ENCODE measurements at places on chromosomes 2 and 18.

- no peak for DNase-seq
These were observed 405.8 kb upstream of the CDH2 start for GRCh38 chr18:28582724-28583123.

DNA sequence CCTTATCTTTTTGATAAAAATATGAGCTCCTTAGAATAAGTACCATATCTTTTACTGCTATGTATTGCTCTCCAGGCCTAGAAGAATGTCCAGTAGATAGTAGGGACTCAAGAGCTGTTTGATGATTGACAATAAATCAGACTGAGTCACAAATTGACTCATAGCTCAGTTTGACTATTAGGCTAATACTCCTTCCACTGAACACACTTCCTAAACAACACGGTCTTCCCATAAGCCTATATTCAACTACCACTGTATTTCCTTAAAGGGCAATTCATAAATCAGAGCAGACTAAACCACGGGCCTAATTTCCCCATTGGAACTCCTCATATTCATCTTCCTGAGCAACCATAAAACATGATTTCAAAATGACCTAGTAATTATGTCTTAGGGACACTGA lies 258.5 kb downstream of the ALK start:
- DNase-seq = no peak

GRCh38 chr2:46967990-46968647 lies 52.5 kb upstream of the MCFD2 start:
- DNase-seq = peak; percentile 83

DNA sequence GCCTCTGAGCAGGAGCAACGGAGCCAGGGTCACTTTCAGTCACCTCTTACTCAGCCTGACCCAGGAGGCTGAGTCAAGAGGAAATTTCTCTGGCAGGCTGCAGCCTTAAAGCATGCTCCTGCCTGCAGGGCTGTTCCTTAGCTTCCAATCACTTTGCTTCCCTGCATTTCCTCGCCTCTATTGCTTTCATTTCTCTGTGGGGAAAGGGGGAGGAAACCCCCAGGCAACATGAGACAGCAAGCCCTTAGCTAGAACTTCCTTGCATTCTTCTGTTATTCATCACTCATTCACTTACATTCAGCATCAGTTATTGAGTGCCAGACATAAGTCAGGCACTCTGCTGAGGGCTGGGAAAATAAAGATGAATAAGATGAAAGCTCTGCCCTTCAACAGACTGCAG lies 13.0 kb downstream of the XDH start:
- DNase-seq = peak; percentile 78

DNA sequence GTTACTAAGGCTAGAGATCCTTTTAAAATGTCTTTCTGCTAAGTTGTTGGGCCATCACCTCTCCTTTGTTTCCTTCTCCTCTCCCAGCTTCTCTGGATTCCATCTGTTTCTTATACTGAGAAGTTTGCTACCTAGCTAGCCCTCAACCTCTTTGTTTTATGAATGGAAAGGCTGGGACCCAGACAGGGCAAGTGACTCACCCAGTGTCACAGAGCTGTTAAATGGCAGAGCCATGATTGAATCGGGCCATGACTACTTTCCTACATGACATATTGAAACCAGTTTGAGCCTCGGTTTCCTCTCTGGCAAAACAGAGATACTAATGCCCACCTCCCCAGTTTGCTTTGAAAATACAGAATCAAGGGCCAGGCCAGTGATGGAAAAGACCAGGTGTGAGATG lies 24.1 kb downstream of the REEP1 start:
- no peak for DNase-seq

GRCh38 chr2:27792759-27793158 lies 21.2 kb downstream of the MRPL33 start:
- no peak for DNase-seq

GRCh38 chr2:105746177-105747080 lies 1.7 kb downstream of the NCK2 start:
- DNase-seq = no peak

DNA sequence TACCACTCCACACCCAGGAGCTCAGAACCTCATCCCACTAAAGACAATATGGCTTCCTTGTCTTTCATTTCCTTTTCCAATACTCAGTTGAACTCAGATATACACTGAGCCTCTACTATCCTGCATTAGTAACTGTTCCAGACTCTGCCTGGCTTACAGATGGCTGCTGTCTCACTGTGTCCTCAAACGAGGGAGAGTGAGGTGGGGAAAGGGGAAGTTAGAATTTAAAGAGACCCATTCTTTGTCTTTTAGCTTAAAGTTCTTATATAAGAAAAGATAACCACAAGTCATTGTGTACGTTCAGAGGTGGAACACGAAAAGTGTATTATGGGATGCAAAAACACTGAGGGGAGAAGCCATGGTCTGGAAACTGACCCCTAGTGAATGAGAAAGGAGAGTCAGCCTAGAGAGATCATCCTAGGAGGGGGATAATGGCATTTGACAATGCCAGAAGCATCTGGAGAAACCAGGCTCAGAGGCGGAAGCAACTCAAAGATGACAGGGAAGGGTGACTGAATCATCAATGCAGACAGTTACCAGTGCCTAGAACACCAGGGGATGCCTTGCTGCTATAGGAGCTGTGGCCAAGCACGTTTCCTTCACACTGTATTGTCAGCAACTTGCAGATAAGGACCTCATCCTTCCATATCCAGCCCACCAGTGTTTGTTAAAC lies 170.7 kb downstream of the CYRIA start:
- DNase-seq = no peak

DNA sequence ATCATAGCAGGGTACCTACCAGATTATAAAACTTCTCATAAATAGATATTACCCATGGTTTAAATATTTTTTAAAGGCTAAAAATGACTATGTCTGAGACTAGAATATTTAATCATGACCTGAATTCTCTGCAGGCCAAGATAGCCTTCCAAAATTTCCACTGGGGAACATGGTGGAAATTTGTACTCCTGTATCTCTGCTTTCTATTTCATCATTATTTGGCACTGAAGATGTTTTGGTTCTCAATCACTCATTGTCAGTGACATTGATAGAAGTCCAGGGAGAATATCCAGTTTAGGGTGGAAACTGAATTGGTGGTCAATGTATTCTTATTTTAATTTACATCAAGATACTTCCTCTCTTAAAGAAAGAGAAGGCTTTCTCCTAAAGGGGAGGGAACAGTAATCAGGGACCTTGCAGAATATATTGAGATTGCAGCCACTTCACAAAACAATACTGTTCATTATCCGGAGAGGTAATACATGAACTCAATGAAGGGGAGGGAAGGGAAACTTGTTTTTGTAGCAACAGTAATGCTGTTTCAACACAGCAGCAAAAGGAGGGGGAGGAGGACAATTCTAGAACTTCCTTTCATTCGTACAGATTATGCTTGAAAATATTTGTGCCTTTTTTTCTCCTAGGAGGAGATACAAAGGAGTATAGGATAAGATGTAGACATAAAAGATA lies 34.1 kb downstream of the EEF1B2 start:
- DNase-seq = no peak

DNA sequence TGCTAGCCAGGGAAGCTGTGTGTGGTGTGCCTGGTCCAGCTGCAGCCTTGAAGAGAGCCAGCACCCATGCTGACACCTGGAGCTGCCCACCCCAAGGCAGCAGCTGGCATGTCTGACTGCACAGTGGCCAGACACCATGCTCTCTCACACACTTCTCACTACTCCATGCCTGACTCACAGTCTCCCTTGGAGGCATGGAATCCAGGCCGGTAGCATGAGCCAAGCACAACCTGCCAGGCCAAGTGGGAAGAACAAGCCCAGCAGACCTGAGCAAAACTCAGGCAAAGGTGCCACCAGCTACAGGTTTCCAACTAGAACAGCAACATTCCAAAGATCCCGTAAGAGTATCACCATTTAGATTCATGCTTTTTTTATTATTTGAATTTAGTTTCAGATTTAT lies 625.3 kb upstream of the LRRTM4 start:
- no peak for DNase-seq

GRCh38 chr2:107361751-107362381 lies 464.8 kb upstream of the RGPD4 start:
- no peak for DNase-seq

- DNase-seq = no peak
These were observed 11.2 kb upstream of the FOSL2 start for GRCh38 chr2:28381225-28382180.

- no peak for DNase-seq
These were observed 1.8 kb downstream of the BARD1 start for GRCh38 chr2:214807653-214808052.

DNA sequence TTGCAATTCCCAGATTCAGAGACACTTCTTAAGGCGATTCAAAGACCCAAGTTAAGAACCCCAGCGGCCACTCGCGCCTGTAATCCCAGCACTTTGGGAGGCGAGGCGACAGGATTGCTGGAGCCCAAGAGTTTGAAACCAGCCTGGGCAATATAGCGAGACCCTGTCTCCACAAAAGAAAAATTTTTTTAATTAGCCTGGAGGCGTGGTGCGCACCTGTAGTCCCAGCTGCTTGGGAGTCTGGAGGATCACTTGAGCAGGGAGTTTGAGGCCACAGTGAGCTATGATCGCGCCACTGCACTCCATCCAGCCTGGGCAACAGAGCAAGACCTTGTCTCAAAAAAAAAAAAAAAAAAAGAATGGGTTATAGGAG lies 585 bp upstream of the ANAPC1 start:
- DNase-seq = no peak

- no peak for DNase-seq
These were observed 63.9 kb downstream of the MBOAT2 start for GRCh38 chr2:8939486-8940114.

DNA sequence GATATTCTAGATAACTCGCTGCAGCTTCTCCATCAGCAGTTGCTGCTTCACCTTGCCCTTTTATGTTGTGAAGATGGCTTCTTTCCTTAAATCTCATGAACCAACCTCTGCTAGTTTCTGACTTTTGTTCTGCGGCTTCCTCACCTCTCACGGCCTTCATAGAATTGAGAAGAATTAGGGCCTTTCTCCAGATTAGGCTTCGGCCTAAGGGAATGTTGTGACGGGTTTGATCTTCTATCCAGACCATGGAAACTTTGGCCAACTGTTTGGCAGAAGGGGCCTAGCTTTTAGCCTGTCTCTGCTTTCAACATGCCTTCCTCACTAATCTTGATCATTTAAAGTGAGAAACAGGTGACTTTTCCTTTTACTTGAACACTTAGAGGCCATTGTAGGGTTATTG lies 199.9 kb downstream of the CYP26B1 start:
- DNase-seq = no peak

DNA sequence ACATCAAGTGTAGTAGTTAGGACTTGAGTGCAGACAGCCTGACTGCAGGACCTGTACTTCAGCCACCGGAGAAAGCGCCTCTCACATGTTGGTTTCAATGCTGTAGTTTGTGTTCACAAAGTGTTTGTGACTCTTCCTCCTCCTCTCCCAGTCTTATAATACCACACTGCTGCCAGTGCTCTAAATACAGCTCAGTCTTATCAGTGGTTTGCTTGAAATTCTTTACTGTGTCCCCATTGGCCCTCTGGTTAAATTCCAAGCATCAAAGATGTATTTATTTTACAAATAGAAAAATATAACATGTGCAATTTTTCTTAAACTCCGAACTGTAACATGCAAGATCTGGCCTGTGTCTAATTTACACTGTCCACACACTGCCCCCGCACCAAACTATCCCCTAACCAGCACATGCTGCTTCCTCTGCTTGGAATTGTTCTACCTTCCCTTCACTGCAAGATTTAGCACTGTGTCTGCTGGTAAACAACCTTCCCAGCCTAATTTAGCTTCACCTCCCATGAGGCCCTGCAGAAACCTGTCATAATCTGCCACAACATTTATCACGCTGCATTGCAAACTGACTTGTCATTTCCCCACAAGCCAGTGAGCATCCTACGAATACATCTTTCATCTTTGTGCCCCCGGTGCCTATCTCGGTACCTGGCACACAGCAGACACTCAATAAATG lies 77.1 kb downstream of the SUMO1 start:
- DNase-seq = no peak

DNA sequence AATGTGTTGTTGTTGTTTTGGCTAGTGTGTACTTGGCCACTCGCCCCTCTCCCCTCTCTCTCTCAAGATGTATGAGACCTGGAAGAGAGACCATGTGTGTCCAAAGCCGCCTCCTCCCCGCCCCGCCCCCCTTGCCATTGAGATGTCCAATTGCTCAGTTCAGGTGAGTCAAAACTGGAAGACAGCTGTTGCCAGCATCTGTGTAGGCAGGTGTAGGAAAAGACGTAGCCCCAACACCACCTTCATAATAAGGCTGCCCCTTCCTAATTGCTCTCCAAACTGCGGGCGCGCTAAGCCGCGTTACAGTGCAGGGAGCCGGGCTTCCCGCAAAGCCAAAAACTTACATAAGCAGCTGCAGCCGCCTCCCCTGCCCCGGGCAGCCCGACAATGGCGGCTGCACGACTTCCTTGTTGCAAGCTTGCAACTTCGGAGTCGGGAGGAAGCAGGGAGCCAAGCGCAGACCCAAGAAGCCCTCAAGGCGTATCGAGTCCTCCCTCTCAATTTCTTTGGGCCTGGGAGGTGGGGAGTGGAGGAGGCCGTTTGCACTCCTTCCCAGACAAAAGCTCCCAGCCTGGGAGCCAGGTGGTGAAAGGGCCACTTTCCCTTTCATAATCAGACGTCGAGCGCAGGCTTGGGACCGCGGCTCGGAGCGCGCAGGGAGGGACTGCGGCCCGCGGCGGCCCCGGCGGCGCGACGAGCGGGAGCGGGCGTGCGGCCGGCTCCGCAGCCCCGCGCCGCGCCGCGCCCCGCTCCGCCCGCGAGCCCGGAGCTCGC lies 882 bp downstream of the ZBTB14 start:
- peak; percentile 7 for DNase-seq

GRCh38 chr2:162524192-162524591 lies 180.3 kb downstream of the GCA start:
- DNase-seq = no peak

- DNase-seq = peak; percentile 13
These were observed 32.8 kb upstream of the SIGLEC15 start for GRCh38 chr18:45792506-45793263.

- DNase-seq = no peak
These were observed 136.5 kb upstream of the NFATC1 start for GRCh38 chr18:79259218-79259617.

DNA sequence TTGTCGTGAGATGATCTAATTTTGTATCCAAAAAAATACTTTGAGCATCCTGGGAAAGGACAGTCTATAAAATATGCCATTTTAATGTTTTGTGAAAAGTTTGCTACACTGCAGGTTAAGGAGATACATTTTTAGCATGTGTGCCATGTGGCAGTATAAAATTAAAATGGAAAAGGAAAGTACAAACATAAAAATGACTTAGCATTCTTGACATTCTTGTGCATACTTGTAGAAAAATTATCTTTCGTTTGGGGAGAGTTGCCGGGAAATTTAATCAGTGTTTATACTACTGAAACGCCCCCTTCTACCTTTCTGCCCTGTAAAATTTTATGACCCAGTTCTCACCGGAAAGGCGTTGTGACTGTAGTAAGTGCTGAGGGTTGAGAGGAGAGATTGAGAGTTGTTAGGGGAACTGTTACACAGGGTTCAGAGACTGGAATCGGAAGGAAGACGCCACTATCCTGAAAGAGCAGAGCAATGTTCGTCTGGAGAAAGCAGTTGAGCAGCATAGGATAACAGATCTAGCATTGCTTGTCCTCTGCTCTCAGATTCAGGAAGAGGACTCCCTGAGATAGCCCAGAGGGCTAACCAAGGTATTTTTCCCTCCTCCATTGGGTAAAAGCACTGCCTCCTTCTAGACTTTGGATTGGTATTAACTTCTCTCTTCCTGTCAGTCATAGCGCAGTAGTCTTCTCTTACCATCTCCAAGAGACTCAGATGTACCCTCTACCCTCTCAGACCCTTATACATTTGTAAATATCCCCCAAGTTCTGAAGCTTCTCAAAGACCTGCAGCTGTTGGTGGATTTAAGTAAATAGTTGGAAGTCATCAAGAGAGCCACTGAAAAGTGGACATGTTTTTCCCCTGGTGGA lies 2.7 kb downstream of the CDH20 start:
- no peak for DNase-seq

GRCh38 chr2:224278531-224278930 lies 123.4 kb downstream of the FAM124B start:
- no peak for DNase-seq
